ENCODE measurements at places on chromosomes 3 and 15. TPM values are rescaled to one million over a fixed set of nuclear protein-coding genes. Genes with fewer than 3 reads are reported as not detected.

The IL17RD gene
- 13.6 TPM for total RNA-seq

The NMB gene
- 4.1 TPM for total RNA-seq

The RETNLB gene
- not detected for total RNA-seq

The TGFBR2 gene
- total RNA-seq: 393 TPM

The SEMA6D gene
- 17.7 TPM for total RNA-seq

The RTP4 gene
- 2.8 TPM for total RNA-seq

The NAALADL2 gene
- 11.4 TPM for total RNA-seq

The GOLGA8J gene
- total RNA-seq: not detected

The BCL2A1 gene
- total RNA-seq: not detected

Data from fibroblast of the aortic adventitia (primary cell).